Kidney tubule cell (primary cell): ENCODE measurements at places on chromosomes 4 and X.

DNA sequence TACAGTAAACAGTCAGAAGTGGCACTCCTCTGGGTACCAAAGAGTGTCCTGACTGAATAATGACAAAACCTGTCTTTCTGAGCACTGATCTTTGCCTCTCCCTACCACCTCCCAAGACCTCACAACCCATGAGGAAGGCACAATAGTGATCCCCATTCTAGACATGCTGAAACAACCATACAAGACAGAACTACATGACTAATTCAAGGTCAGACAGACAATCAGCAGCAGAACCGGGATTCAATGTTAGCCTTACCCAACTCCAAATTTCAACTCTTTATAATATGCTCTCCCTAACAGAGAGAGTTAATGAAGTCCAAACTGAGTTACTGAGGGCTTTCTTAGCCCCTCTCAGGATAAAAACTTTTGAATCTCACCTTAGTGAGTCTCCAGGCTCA is 71.0 kb downstream of the IRF2 start:
- no peak for DNase-seq

GRCh38 chr4:118348886-118349285 is 3.9 kb downstream of the PRSS12 start:
- no peak for DNase-seq

- peak; percentile 28 for DNase-seq
Measured at GRCh38 chrX:44953734-44954502, 80.9 kb downstream of the KDM6A start.

- no peak for DNase-seq
Measured at GRCh38 chrX:106905064-106905708, 2.0 kb upstream of the RIPPLY1 start.

DNA sequence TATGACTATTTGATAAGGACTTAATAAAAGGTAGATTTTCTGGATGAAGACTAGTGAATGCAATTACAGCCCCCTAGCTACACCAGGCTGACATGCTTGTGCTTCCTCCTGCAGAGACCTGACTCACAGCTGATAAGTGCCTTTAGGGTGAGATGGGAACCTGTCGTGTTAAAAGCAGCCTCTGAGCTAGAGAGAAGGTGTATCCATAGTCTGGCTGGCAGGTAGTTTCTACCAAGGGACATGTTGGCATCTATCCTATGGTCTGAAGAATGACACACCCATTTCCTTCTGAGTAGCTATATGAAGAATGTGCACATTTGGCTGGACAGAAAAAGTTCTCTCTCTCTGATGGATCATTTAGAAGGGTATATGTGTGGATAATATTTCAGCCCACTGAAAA is 64.1 kb downstream of the PARM1 start:
- DNase-seq, result peak; percentile 30

DNA sequence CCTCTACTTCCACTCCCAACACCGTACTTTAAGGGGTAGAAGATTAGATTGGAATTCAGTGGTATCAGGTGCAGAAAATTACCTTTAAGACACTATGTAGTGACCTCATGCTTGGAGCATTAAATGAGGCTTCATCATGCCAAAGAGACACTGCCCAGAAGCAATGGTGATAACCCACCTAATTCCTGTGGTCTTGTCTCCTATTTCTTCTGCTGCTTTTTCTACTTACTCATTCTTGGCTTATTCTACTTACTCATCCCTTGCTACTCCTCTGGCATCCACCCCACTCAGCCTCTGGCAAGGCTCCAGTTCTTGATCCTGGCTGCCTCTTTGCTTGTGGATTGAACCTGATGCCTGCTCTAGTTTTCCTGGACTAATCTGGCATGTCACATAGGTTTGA is 62.3 kb upstream of the ADAMTS3 start:
- peak; percentile 98 for DNase-seq

DNA sequence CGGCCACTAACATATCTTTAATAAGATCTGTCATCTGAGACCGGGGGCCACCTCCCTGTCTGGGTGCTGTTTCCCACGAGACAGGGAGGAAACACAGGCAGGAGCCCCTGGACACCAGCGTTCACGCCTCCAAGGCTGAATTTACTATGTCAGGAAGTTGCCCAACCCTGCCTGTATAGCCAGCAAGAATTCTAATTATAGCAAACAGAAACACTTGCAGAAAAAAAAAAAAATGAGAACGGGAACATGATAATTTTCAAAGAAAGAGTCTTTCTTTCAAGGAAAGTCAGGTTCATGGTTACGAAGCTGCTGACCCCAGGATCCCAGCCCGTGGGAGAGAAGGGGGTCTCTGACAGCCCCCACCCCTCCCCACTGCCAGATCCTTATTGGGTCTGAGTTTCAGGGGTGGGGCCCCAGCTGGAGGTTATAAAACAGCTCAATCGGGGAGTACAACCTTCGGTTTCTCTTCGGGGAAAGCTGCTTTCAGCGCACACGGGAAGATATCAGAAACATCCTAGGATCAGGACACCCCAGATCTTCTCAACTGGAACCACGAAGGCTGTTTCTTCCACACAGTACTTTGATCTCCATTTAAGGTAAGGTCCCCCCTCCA is at the start of gene IL3RA:
Gene IL3RA (plus strand): TSS at position 455 of the 613 bp plus-strand sequence. CDS start 4,981 bp downstream, outside the sequence.
- DNase-seq, result no peak

DNA sequence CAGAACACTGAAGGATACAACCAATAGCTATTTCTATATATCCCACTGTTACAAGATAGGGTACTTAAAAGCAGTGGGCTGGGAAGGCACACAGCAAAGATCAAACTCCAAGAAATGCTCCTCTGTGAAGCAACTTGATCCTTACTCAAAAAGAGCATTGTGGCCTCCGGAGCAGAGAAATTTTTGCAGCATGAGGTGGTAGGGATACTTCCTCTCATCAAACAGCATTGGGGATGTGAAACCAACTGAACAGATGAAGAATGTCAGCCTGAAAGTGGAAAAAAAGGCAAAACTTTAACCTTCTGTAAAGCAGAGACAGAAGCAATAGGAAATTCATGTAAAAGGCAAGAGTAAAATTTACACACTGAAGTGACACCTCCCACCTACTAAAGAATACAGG is 92.2 kb downstream of the HUWE1 start:
- peak; percentile 17 for DNase-seq

DNA sequence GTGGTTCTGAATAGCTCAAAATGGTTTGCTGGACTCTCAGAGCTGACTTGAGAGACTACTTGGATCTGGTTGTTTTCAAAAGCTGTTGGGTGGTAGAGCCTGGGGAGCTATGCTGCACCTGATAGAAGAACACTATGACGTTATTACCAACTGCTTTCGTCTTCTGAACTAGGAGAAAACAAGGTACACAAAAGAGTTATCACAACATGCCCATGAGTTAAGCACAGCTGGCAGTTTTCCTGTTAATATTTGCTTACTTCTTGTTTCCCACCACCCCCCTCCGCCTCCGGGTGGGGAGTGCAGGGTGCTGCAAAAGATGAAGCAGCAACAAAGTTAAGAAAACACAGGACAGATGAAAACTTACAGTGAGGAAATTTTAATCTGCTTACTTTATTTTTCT is 69.1 kb downstream of the RASL11B start:
- no peak for DNase-seq

DNA sequence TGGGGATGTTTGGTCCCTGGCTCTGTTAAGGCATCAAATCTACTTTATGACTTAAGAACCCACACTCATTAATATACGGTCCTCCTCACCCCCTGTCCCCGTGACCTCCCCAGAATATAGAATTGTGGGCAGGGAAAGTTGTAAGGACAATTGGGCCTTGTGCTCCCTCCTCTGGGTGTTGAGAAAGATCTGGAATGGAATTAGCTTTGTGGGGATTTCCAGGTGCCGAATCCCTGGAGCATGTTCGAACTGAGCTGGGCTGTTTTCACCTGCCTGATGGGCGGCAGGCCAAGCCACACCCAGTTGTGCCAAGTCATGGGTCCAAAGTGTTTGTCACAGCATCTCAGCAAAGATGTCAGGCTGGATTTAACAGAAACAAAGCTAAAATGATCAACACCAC is 349.3 kb upstream of the KLF3 start:
- DNase-seq, result peak; percentile 67

DNA sequence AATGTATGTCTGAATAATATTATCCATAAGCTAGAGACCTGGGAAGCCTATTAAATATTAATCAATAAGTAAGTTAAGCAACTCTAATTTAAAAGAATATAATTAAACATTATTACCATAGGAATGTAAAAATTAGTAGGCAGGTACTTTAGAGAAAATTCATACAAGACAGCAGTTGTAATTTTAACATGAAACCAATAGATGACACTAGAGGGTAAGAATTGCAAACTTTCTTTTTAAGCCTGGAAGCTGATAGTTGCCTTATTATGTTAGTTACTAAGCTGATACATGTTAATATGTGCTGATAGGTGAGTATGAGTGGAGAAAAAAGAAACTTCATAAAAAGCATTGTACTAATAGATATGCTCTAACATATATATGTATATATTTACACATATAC is 1157.4 kb downstream of the FAM133A start:
- DNase-seq, result peak; percentile 33

- no peak for DNase-seq
Measured at GRCh38 chr4:24640366-24640765, 56.0 kb upstream of the DHX15 start.

GRCh38 chrX:129908636-129909035 is 2.7 kb downstream of the UTP14A start:
- peak; percentile 67 for DNase-seq

DNA sequence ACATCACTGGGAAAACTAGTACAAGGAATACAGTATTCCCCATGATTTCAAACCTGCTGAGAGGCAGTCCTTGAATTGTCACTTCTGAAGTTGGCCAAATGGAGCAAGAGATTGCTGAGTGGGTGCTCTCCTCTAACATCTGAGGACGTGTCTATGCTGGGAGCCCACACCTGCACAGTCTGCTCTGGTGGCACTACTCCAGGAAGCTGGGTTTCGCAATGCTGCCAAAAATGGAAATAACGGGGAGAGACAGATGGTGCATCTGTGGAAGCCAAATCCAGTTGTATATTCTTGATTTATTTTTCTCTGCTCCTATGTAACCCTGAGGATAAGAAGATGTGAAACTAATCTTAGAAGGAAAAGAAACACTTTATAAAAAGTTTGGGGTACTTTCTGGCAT is 240.1 kb upstream of the CTSO start:
- no peak for DNase-seq

DNA sequence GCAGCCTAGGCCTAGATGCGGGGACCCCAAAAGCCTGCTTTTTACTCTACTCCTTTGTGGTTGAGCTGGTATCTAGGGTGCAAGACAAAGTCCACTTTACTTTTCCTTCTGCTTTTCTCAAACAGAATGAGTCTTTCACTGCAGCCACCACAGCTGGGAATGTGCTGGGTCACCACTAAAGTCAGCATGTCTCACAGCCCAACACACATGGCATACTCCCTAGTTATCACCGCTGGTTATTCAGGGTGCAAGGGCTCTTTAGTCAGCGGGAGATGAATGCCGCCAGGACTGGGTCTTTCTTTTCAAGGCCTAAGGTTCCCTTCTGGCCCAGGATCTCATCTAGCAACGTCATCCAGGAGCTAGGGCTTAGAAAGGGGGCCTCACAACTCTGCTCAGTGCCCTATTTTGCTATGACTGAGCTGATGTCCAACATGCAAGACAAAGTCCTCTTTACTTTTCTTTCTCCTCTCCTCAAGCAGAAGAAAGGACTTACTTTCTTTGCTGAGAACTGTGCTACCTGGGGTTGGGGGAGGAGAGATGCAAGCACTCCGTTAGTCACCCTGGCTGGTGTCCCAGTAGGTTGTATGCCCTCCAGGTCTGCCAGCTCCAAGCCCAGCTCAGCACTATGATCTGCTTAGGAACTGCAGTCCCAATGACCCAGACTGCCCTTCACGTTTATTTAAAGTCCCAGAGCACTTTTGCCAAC is 22.9 kb upstream of the STPG2 start:
- DNase-seq, result peak; percentile 79

- DNase-seq, result no peak
Measured at GRCh38 chr4:119238068-119238722, 25.7 kb downstream of the USP53 start.

- no peak for DNase-seq
Measured at GRCh38 chr4:98689507-98690174, 31.2 kb upstream of the TSPAN5 start.

DNA sequence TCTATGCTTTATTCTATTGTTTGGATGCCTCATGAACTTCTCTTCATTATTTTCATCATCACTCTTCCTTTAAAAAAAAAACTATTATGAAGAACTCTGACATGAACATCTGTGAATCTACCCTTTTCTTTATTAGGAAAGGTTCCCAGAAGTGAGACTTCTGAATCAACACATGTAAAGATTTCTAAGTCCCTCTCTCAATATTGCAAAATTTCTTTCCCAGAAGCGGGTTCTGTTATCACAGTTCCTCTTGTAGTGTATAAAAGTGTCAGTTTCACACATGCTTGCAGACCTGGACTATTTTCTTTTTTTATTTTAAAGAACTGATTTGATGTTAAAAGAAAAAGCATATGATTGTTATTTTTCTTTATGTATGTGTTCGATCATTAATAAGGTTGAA is 330.8 kb upstream of the KLF3 start:
- no peak for DNase-seq

DNA sequence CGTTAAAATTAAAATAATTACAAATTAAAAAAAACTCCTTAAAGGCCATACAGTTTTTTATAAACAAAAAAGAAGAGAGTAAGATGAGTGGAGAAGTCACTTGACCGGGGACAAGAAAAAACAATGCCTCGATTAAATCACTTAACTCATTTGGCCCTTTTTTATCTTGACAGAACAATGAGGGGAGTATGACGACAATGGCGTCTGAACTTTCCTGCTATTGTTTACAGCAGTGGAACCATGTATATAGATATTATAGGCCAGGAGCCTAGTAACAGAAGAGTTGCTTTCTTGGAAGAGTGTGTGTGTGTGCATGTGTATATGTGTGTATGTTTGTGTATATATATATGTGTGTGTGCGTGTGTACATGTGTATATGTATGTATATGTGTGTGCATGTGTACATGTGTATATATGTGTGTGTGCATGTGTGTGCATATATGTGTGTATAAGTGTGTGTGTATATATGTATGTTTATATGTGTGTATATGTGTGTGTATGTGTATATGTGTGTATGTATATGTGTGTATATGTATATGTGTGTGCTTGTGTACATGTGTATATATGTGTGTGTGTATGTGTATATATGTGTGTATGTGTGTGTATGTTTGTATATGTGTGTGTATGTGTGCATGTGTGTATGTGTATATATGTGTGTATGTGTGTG is 153.4 kb upstream of the FAT1 start:
- no peak for DNase-seq

DNA sequence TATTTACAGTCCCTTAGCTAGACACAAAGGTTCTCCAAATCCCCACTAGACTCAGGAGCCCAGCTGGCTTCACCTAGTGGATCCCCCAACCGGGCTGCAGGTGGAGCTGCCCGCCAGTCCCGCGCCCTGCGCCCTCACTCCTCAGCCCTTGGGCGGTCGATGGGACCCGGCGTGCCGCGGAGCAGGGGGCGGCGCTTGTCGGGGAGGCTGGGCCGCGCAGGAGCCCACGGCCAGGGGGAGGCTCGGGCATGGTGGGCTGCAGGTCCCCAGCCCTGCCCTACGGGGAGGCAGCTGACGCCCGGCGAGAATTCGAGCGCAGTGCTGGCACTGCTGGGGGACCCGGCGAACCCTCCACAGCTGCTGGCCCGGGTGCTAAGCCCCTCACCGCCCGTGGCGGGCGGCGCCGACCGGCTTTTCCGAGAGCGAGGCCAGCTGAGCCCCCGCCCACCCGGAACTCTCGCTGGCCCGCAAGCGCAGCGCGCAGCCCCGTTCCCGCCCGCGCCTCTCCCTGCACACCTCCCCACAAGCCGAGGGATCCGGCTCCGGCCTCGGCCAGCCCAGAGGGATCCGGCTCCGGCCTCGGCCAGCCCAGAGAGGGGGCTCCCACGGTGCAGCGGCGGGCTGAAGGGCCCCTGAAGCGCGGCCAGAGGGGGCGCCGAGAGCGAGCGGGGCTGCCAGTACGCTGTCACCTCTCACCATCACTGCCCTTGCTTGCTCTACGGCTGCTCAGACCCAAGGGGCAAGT is 39.4 kb downstream of the WFS1 start:
- peak; percentile 16 for DNase-seq
